ENCODE measurements at places on chromosomes 1 and 21.

GRCh38 chr21:44834951-44835646, 17.2 kb upstream of the SUMO3 start:
- DNase-seq, result no peak

GRCh38 chr1:222000131-222000530, 258.2 kb upstream of the DUSP10 start:
- DNase-seq, result no peak

DNA sequence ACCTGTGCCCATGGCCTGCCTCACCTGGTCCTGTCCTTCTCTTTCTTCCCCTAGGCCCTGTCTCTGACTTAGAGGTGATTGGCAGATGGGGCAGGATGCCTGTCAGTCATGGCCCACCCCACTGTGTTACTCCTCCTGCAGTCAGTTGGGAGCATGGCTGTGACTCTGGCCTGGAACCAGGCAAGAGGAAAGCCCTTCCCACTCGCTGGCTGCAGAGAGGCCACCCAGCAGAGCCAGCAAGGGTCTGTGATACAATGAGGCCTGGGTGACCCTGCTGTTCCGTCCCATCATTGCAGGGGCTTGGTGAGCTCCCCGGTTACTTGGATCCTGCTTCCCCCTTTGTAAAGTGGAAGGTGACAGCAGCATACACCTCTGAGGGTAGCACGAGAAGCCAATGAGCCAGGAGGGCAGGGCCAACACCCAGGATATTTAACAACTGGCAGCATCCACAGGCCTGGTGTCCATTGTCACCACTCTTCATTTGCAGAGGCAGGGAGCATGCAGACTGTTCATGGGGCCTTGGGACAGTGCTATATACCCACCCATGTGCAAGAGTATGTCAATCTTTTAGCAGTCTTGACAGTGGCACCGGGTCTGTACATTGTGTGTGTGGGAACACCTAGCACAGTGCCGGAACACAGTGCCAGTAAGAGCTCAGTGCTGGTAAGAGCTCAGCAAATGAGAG, 191.0 kb upstream of the C1orf174 start:
- DNase-seq, result no peak

DNA sequence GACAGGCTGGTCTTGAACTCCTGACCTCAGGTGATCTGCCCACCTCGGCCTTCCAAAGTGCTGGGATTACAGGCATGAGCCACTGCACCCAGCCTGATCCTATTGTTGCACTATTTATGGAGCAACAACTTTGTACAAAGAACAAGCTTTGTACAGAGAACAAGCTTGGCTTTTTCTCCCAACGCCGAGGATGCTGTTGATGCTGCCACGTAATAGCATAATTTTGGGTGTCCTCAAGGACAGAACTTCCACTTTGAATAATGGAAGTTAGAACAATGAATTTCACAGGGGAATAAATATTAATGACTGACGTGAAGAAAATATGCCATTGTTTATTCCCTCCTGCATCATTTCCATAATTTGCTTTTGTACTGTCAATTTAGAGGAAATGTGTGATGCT, 12.8 kb upstream of the RBP7 start:
- DNase-seq, result no peak

DNA sequence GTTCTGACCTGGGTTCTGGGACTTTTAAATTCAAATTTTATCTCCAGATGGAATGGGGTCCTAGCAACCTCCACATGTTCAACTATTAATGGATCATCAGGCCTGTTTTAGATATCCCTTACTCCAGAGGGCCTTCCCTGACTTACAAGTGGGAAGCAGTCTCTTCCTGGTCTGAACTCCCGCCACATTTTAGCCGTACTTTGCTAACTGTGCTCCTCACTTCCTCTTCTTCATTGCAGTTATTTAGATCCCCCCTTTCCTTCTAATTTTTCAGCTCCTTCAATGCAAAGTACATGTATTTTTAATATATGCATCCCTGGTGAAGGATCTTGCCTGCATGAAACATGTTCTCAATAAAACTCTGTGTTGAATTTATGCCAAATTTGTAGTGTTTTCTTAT, 3.7 kb downstream of the CD1A start:
- DNase-seq, result no peak

- DNase-seq, result no peak
These were observed 37.2 kb downstream of the RIMS3 start for GRCh38 chr1:40627987-40628902.

- no peak for DNase-seq
These were observed 642.2 kb downstream of the PTPRU start for GRCh38 chr1:29878501-29878900.

Measured in NK-92 treated with Interleukin-12 subunit alpha and Interleukin-12 subunit beta, amount 100 ng/mL, for 24 hours (cell line).